ENCODE measurements at places on chromosomes 16 and 17.
A peak's percentile ranks its signal among the peaks of the same experiment; 100 is the strongest.

- DNase-seq = no peak
Observed at GRCh38 chr17:28749516-28750177, 5.8 kb downstream of the TRAF4 start.

DNA sequence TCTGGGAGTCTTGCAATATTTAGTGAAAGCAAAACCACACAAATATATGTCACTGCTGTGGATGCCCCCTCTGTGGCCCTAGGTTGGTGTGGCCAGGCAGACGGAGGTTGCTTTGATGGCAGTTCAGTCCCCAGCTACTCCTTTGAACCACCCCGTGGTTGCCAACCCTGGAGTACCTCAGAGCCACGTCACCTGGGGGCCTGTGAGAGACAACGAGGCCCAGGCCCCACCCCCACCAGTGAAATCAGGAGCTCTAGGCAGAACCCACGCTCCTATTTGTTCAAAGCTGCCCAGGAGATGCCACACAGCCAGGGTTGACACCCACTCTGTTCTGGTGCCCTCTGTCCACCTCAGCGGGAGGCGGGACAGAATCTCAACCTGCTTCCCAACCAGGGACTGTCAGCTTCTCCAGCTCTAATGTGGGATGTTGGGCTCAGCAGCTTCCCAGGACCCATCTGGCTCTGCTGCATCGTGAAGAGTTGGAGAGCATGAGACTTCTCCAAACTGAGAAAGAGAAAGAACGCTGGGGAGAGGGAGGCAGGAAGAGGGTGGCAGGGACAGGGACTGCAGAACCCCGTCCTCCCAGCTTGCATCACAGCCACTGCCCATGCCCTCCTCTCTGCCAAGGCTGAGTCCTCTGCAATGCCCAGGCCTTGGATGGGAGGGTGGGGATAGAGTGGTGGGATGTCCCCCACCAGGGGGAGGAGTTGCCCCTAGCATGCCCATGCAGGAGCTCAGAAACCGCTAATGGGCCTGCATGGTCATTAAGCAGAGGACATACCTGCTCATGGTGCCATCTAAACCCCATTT is 81.8 kb downstream of the C16orf78 start:
- no peak for DNase-seq

DNA sequence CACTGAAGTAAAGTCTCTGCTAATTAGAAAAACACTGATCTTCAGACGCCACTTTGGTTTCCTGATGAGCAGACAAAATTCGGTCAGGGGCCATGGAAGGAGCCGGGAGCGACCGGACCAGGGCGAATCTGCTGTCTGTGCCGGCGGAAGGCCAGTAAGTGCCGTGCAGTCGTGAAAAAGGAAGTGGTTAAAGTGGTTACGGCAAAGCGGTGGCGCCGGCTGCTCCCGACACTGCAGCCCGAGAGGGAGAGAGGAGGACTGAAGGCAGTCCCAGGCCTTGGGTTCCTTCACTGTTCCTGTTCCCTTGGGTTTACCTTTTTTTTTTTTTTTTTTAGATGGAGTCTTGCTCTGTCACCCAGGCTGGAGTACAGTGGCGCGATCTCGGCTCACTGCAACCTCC is 17.3 kb upstream of the HEXD start:
- DNase-seq = no peak

GRCh38 chr17:50539762-50540559 is 7.0 kb upstream of the SPATA20 start:
- DNase-seq = peak; percentile 83

GRCh38 chr17:52147431-52147830 is 11.1 kb downstream of the CA10 start:
- DNase-seq = no peak

GRCh38 chr16:79451196-79451816 is 149.2 kb downstream of the MAF start:
- no peak for DNase-seq

- no peak for DNase-seq
Observed at GRCh38 chr17:57016764-57017116, 38.8 kb downstream of the SCPEP1 start.

GRCh38 chr17:17042384-17042736 is at the start of gene MPRIP:
Gene MPRIP, plus strand, starts transcription at chr17:17042457. Its CDS starts 392 bp downstream, at chr17:17042849.
- no peak for DNase-seq

DNA sequence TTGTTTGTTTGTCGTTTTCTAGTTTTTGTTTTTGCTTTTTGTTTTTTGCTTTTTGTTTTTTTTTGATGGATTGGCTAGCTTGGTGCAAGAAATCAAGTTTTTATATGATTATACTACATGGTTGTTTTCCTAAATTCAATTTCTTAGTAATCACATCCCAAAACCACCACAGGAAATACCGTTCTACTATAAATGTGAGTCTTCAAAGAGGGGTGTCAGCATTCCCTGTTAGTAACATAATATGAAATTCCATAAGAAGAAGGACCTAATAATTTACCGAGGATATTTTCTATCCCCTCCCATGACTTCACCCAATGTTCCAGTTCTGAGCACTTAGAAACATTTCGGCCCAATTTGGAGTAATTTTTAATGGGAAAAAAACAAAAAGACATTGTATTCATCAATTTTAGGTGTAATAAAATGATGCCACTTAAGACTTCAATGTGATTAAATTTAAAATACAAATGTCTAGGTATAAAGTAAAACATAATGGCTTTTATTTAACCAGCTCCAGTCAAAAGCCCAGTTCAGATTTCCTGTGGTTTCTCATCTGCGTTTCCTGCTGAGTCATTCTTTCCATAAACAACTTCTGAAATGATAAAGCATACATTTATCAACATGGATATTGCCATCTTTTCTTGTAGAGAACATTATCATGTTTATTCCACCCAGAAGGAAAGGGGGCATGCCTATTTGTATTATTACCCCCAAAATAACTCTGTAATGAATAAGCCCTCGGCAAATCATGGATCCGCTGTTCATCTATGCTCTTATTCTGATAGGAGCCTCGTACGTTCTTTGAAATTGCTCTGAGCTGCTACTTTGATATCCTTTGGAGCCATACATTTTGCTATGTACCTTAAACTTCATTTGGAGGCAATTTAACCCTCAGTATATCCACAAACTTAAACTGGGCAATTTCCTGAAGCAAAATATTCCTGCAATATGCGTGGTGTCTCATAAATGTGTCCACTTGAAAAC is 28.1 kb downstream of the HSBP1 start:
- no peak for DNase-seq

DNA sequence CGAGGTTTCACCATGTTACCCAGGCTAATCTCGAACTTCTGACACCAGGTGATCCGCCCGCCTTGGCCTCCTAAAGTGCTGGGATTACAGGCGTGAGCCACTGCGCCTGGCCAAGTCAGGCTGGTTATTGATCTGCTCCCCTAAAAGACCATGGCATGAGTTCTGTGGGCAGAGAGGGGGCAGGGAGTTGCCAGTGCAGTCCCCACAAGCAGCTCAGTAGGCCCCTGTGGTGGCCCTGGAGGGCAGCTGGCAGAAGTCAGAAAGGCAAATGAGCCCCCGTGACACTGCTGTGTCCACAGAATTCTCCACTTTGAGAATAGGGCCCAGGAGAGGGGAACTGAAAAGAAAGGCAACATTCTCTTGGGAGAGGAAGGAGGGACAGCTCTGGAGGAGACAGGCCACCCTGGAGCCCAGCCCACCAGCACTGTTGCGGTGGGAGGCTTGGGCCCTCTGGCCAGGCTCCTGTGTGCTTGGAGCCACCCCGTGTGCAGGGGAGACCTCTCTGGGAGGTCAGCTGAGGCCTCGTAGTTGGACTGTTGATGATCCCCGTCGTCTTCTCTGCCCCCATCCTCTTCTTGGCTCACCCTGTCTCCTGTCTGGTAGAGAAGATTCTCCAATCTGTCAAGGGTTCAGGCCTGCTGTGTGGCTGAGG is 2.1 kb upstream of the AMDHD2 start:
- no peak for DNase-seq

DNA sequence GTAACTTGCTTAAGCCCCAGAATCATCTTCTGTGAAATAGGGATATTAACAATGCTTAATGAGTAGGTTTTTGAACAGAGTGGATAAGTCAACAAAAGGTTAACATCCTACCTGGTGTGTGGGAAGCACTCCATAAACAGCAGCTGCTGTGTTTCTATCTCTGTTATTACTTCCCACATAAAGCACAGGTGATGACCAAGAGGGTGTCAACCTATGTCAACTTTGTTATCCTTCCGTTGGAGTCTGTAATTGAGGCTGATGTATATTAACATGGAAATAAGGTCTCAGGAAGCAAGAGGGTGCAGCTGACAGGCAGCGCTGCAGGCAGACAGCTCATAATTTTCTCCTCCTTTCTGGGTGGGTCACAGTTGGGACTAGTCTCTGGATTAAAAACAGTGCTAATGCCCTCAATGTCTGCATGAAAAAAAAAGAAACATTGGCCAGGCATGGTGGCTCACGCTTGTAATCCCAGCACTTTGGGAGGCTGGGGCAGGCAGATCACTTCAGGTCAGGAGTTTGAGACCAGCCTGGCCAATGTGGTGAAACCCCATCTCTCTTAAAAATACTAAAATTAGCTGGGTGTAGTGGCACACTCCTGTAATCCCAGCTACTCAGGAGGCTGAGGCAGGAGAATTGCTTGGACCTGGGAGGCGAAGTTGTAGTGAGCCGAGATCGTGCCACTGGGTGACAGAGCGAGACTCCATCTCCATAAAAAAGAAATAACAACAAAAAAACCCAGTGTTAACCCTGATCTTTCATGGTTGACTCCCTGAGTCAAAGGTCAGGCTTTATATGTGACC is 269.6 kb downstream of the SNX29 start:
- no peak for DNase-seq

DNA sequence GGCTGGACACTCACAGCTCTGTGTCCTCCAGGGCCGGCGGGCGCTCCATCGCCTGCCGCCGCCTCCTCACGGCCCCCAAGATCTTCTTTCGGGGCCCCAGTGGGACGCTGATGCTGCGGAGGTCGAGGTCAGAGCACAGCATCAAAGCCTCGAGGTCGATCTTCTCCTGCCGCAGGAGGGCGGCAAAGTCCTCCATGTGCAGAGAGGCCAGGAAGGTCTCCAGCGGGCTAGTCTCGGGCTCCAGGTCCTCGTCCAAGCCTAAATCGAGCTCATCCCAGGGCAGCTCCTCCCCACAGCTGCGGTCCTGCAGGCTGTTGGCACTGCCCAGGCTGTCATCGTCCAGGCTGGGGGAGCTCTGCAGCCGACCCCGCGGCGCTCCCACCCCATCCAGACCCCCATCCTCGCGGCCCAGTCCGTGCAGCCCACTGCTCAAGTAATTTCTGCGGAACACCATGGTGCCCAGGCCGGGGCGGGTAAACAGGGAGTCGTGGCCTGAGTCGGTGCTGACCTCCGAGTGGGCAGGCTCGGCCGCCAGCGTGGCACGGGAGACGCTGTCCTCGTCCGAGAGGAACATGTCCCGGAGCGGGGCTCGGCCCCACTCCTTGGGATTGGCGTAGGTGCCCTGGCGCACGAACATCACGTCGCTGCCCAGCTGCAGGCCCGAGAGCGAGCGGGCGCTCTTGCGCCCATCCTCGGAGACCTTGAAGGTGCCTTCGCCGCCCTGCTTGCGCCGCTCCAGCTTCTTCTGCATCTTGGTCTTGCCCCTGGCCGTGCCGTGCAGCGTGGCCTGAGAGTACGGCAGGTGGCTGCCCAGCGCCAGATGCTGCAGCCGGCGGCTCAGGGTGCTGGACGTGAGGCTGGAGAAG is 3.4 kb downstream of the USH1G start:
- DNase-seq = no peak

- no peak for DNase-seq
Observed at GRCh38 chr16:11084876-11085485, 140.6 kb downstream of the CLEC16A start.

- no peak for DNase-seq
Observed at GRCh38 chr17:57067162-57067561, 17.9 kb upstream of the AKAP1 start.

GRCh38 chr17:7122381-7122780 is 7.8 kb upstream of the ASGR2 start:
- DNase-seq = no peak

DNA sequence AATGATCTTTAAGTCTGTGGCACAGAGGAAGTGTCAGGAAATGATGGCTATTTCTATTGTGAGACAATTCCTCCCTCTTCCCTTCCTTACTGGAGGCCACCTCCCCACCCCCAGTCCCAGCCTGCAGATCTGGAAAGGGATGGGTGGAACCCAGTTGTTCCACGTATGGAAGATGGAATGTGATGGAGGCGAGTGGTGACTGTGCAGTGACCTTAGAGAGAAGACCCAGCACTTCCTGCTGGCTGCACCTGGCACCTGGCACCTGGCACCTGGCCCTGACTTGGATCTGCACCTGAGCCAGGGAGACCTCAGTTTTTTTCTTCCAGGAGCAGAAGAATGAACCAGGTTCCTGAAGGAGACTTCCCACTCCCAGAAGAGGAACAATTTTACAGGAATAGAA is 33.0 kb upstream of the TMC5 start:
- DNase-seq = no peak

DNA sequence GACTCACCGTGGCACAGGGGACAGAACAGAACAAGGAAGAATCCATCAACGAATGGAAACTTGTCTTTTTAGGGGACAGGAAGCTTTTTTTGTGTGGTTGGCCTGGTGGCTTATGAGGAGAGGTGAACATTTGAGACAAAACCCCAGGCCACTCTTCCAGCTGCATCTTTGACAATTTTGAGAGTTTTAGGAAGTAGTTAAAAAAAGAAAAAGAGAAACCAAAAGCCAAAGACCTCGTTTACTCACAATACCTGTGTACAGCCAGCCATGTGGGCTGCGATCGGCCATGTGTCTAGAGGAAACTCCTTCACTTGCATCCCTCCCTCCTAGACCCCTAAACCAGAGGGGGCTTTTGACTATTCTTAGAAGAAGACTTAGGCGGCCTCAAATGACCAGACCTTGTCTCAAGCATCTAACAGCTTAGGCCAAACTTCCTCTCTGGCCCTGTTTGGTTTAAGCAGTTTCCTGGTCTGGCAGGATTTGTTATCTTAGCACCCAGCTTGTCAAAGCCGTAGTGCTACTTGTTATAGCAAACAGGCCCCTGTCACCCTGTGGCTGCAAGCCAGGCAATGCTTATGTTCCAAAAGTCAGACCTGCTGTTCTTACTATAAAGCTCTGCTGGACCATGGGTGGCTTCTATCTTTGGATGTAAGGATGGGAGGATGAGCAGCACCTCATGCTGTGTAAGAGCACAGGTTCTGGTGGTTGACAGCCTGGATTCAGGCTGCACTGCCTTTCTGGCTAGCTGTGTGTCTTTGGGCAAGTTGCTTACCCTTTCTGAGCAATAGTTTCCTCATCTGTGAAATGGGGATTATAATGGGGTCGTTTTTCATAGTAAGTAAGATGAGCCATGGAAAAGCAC is 17.7 kb downstream of the KSR1 start:
- DNase-seq = peak; percentile 34

DNA sequence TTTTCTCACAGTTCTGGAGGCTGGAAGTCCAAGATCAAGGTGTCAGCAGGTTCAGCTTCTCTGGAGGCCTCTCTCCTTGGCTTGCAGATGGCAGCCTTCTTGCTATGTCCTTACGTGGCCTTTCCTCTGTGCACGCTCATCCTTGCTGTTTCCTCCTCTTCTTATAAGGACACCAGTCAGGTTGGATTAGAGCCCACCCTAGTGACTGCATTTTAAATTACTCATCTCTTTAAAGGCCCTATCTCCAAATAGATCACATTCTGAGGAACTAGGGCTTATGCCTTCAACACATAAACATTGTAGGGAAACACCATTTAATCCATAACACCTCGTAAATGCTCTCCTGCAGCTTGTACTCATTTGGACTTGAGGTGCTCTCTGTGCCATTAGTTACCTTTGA is 36.3 kb downstream of the DHRS7C start:
- no peak for DNase-seq
